Omental fat pad (tissue), 4 donors: ENCODE measurements at places on chromosomes 5 and 9.

- DNase-seq, result no peak
Observed at GRCh38 chr9:86410281-86410680, 56.1 kb upstream of the TUT7 start.

DNA sequence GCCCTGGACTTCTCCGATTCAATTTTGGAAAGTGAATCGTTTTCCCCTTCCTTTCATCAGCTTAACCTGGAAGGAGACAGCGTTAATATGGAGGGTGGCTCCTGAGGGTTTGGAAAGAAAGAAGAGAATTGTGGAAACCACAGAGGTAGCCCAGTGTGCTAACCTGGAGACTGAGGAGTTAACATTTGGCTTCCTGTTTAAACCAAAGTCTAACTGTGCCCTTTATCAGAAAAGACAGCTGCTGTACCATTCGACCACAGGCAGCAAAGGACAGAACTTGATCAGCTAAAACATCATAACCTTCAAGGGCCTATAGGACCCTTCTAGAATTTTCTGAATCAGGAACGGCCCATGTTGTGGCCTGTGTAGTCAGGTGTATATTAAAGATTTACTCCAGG, 735 bp downstream of the IDNK start:
- DNase-seq, result no peak

DNA sequence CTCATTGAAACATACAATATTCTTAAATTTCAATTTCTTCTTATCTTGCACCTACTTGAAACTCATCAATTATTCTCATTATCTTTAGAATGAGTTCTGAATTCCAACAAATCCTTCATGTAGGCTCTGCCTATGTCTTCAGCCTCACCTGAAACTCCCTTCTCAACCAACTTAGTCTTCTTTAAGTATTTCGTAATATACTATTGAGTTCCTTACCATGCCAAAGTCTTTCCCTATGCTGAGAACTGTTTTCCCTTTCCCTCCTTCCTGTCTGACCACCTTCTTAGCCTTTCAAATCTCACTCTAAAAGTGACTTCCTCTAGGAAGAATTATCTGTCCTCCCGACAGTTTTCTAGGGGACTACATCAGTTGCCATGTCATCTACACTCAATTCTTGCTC, 50.9 kb upstream of the ZFAND5 start:
- no peak for DNase-seq

DNA sequence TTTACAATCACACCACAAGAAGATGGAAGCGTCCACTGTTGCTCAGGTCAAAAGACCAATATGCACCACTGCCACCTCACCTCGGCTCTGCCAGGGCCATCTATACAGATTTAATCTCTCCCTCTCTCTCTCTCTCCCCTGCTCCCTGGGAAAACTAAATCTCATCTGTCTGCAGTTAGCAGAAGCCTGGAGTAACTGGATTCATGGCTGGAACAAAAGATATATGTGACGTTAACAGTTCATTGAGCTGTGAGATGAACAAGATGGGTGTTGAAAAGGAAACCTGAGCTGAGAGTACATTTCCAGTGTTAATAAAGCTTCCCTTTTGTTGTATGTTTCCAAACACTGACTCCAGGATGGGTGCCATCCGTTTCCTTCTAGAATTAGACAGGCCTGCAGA, 369.7 kb downstream of the CDK5RAP2 start:
- no peak for DNase-seq

GRCh38 chr5:164148292-164148691, 642.9 kb downstream of the MAT2B start:
- no peak for DNase-seq

- no peak for DNase-seq
Observed at GRCh38 chr9:69748304-69748703, 11.5 kb downstream of the PTAR1 start.

DNA sequence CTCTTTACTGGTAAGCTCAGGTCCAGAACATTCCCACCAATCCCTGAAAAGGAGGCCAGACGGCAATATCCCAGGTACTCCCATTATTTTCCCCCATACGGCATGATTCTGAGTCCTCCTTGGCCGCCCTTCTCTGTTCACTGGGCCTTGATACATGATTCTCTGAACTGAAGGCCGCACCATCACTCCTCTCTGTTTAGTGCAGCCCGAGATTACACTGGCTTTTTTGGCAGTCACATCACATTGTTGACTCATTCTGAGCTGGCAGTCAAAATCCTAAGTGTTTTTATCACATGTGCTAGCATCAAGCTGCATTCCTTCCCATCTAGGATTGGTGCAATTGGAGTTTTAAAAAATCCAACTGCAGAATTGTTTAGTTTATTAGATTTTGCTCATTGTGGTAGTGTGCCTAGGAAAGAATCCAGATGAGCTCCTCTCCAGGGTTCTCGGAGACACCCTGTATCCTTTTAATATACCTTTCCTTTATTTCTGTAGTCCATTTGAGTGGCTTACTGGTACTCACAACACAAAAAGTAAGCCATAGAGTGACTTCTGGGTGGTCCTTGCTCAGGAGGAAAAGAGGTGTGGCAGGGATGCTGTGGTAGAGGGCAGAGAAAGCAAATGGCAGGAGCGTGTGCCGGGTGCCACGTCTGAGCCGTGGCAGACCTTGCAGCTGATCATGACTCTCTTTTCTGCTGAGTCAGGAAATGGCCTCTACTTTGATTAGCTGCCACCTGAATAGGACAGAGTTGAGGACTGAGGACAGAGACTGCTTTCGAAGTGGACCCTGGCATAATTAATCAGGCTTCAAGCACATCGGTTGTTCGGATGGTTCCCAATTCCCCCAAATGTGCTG, 121.1 kb upstream of the IL12B start:
- DNase-seq, result no peak

- no peak for DNase-seq
Observed at GRCh38 chr9:125436613-125437443, 175.2 kb downstream of the GAPVD1 start.
